ENCODE measurements at places on chromosomes 1 and 21.
A peak's percentile ranks its signal among the peaks of the same experiment; 100 is the strongest.

- DNase-seq, result no peak
Observed at GRCh38 chr1:225544263-225544662, 108.7 kb downstream of the ENAH start.

DNA sequence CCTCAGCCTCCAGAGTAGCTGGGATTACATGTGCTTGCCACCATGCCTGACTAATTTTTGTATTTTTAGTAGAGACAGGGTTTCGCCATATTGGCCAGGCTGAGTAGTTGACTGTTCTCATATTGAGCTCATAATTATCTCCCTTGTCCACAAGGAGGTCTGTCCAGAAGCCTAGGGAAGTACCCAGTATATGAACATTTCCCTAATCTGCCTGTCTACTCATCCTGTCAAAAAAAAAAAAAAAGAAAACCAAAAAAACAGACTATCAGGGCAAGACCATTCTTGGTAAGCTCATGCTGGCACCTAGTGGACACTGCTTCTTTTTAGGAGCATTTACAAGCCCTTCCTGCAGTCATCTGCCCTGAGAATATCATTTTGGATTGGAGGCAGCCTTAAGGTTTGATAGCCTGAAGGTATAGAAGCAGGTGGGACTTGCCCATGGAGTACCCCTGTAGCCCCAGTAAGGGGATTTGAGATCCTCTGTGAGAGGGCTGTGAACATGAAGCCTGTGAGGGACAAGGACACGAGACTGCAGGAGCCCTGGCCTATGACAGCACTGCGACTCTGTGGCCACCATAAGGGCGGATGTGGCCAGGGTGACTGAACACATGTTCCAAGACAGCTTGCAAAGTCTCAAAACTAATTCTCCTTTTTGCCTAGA, 10.8 kb upstream of the DUSP12 start:
- peak; percentile 48 for DNase-seq

GRCh38 chr1:23646541-23646940, 45.1 kb upstream of the RPL11 start:
- DNase-seq, result no peak

GRCh38 chr1:96764469-96764868, 42.9 kb downstream of the PTBP2 start:
- no peak for DNase-seq

- DNase-seq, result no peak
Observed at GRCh38 chr21:41603476-41603875, 95.5 kb upstream of the TMPRSS2 start.

DNA sequence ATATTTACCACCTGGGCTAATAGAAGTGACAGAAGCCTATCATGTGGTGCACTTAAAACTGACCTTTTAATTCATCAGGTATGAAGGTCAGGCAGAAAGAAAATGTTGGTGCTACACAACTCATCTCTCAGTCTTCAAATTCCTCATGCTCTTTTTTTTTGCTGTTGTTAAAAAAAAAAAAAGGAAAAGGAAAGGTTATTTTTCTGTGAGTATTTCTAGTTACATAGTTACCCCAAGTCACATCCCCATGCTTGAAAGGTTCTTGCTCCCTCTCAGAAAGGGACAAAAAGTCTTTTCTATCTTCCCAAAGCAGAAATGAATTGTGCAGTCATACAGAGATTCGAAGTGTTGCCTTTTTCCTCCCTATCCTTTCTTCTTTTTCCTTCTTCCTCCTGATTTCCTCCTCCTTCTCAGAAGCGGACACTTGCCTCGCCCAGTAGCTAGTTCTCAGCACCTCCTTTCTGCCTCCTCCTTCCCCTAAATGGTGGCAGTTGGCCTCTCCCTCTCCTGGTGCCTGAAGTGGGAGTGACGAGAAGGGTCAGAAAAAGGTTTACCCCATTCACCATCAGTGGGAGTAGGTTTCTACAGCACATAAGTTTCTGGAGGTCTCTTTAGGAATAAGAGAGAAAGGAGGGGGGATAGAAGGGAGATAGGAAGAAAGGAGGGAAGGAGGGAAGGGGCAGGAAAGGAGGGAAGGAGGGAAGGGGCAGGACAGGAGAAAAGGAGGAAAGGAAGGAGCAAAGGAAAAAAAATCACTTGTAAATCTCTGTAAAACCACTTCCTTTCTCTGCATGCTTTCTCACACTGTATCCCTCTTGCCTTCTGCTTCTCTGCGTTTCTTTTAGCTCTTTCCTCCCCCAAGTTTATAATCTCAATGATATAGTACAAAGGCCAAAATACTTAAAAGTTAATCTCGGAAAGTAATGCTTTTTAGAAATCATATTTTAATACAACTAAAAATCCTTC, 20.4 kb upstream of the C1orf105 start:
- DNase-seq, result no peak

DNA sequence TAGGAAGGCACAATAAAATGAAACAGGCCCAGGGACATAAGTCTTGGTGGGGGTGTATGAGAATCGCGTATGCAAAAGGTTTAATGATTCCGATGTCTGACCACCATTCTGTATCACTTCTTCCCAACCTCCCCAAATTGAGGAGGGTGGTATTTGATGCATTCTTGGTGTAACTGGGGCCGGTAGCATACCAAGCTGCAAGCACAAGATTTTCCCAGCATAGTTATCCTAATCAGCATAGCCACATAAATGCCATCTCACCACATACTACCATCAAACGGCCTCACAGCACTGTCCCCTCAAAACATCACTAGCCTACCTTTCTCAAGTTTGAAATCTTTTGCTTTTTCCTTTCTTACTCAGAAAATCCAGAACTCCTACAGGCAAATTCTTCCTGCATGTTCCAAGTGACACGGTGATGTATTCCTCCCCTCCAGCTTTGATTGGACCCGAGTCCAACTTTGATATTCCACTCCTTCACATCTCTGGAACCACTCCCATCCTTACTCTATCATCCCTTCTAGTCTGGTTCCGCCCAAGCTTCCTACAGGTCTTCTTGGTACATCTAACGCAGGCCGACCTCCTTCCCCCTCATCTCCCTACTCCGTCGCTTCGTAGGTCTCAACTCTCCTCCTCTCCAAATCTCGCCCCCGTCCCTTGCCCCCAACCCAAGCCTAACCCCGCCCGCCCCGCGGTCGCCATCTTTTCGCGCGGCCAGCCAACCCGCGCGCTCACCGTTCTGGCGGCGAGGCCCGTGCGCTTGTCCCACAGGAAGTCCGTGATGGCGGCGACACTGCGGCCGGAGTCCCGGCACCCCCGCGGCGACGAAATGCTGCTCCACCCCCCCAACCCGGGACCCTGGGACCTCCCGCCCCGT, 600 bp downstream of the CLK2 start:
- DNase-seq, result peak; percentile 37

DNA sequence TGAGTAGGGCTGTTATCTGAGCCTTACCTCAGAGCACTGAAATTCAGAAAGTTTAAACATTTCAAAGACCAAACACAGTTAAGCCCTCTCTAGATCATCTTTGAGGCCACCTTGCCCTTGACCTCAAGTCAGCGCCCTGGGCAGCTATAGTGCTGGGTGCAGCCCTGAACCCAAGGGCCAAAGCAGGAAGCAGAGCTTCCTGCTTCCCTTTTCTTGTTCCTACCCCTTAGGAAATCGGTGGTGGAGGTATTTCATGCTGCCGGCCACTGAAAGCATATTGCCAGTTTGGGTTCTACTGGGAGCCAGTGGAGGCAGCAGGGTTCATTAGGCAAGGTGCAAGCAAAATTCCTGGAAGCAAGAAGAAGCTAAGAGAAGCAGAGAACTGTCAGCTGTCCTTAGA, 26.1 kb downstream of the CD244 start:
- no peak for DNase-seq

GRCh38 chr21:25094695-25095094, 512.6 kb downstream of the MRPL39 start:
- DNase-seq, result no peak

GRCh38 chr1:119631086-119631432, 17.0 kb downstream of the ZNF697 start:
- no peak for DNase-seq

DNA sequence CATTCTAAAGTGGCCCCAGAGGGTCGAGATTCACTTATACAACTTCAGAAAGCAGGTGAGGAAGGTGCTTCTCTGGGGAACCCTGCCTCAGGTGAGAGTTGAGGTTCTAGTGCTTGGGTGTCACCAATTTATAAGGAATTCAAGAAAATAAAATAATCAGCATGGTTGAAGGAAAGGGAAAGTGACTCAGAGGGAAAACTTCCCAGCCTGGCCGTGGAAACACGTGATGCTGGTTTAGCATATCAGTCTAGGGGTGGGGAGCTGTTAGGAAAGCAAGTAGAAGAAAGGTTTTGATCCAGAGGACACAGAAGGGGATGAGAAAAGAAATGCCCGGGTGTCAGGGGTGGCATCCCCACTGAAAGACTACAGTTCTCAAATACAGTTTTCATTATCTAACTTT, 37.7 kb upstream of the TMEM125 start:
- DNase-seq, result peak; percentile 51

DNA sequence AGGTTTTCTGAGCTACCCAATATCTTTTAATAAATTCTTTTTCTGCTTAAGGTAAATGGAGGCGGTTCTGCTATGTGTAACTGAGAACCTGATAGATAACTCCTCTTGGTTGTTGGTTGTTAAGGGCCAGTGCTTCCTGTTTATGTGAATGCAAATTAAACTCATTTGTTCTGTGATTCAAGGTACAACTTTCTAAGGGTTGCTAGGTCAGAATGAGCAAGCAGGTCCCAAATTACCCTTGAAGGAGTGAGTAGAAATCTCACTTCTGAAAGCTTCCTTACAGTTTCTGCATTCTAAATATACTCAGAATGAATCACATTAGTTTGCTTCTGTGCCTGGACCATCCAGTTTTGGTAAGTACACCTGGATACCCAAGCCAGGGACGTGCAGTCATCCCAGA, 15.5 kb upstream of the FAM78B start:
- no peak for DNase-seq

DNA sequence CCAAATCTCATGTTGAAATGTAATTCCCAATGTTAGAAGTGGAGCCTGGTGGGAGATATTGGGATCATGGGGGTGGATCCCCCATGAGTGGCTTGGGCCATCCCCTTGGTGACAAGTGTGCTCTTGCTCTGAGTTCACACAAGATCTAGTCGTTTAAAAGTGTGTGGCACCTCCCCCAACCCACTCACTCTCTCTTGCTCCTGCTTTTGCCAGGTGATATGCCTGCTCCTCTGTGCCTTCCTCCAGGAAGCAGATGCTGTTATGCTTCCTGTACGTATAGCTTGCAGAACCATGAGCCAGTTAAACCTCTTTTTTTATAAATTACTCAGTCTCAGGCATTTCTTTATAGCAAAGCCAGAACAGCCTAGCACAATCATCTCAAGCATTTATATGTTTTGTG, 23.0 kb upstream of the HSPA13 start:
- DNase-seq, result no peak

DNA sequence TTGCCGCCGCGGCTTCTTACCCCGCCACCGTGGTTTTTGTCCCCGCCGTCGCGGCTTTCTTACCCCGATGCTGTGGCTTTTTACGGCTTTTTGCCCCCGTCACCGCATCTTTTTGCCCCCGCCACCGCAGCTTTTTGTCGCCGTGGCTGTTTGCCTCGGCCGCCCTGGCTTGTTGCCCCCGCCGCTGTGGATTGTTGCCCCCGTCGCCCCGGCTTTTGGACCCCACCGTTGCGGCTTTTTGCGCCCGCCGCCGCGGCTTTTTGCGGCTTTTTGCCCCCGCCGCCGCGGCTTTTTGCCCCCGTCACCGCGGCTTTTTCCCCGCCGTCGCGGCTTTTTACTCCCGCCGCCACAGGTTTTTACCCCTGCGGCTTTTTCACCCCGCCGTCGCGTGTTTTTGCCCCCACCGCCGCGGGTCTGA, 3934.3 kb downstream of the SRGAP2C start:
- no peak for DNase-seq

DNA sequence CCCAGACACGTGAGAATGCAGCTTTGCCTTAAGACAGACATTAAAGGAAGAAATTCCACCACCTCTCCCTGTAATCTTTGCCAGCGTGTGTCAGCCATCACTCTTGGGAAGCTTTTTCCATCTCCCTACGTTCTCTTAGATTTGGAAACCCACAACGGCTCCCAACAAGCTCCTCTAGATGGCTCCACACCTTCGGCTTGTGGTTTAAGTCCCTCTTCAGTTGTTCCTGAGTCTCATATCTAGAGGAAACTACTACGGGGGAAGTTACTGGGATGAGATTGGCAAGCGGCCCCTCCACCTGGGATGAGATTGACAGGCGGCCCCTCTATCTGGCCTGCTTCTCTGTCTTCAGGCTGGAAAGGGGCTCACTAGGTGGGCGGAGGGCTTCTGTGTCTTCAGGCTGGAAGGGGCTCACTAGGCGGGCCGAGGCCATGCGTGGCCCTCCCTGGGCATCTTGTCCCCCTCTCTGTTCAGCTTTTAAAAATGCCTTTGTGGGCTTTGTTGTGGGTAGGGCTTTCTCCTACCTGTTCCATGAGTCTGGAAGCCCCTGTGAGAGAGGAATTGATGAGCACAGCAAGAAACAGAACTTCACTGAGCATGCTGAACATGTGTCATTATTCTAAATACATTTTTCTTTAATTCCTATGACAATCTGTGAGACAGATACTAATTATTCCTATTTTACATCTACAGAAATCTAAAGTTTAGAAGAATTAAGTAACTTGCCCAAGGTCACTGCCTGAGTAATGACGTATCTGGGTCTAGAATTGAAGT, 670.5 kb downstream of the KIF26B start:
- DNase-seq, result no peak

DNA sequence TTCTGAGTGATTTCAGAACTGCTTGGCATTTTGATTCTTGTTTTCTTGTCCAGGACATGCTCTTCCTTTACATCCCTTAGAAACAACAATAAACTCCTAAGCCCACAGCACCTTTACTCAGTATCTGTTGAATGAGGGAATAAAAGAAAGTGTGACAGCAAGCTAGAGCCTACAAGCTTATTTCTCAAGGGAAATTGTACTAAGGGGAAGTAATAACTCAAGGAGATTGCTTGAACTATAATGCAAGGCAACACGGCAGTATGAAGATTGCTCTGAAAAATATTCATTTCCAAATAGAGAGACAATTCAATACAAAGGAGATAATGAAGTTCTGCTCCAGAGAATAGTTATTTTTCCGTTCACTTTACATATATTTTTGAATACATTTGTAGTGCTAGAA, 6.5 kb downstream of the OR6P1 start:
- no peak for DNase-seq

DNA sequence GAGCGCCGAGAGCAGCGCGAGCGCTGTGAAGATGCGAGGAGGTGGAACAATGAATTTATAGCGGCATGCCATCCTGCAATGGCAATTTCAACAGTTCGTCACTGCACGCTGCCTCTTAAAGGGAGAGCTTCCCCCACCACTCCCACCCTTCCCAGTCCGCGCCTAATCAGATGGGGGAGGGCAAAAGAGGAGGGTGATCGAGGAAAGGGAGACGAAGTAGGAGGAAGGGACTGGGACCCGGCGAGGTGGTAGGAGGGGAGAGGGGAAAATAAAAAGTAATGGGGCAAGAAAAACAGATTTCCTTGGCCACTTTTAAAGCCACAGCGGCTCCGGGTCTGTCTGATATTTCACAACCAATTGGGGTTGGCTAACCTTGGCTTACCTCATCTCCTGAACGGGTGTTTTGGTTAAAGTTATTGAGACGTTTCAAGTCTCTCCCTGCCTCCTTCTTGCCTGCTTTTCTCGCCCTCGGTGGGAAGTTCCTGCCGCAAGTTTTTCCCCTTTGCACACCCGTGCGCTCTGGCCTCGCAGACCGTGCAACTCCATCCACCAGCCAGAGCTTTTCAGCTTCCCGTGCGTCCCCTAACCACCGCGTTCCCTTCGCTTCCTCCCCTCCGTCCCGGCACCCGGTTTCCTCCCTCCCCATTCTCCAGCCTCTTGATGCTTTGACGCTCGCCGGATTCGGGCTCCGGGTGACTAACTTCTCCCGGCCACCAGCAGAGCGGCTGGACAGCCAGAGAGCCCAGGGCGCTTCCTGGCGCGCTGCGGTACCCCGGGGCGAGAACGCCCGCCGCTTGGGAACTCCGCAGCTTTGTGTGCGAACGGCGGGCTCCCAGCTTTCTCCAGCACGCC, at the start of gene ADAMTS5:
TSS of gene ADAMTS5 (minus strand) at position 27 of the 852 bp plus-strand sequence. CDS start 697 bp downstream, outside the sequence.
- no peak for DNase-seq
